ENCODE measurements at places on chromosomes 12 and 14. TPM values are rescaled to one million over a fixed set of nuclear protein-coding genes. Genes with fewer than 3 reads are reported as not detected.

The SLC25A21 gene
- 0.35 TPM for total RNA-seq

The RHOJ gene
- total RNA-seq, result not detected

The SYNE3 gene
- total RNA-seq, result 0.50 TPM

The INHBE gene
- 0.08 TPM for total RNA-seq

The NEUROD4 gene
- 0.02 TPM for total RNA-seq

The ARHGAP9 gene
- total RNA-seq, result 0.36 TPM

The CCDC85C gene
- total RNA-seq, result 42.4 TPM

The RPGRIP1 gene
- total RNA-seq, result 0.23 TPM

The NGB gene
- not detected for total RNA-seq

The RTL1 gene
- total RNA-seq, result 0.26 TPM

The ZDHHC22 gene
- 0.46 TPM for total RNA-seq

The NRXN3 gene
- total RNA-seq, result 0.75 TPM

The SOX5 gene
- total RNA-seq, result not detected

The LYSET gene
- total RNA-seq, result 34.3 TPM

The AQP2 gene
- not detected for total RNA-seq

The AKT1 gene
- 84.8 TPM for total RNA-seq

The IL23A gene
- 1.0 TPM for total RNA-seq

The DAO gene
- total RNA-seq, result not detected

The RPL10L gene
- total RNA-seq, result not detected

The ADAMTS20 gene
- not detected for total RNA-seq

The SFSWAP gene
- 27.9 TPM for total RNA-seq

The CCDC198 gene
- total RNA-seq, result 2.9 TPM

The POTEG gene
- not detected for total RNA-seq

The APOF gene
- not detected for total RNA-seq

The BHLHE41 gene
- 0.66 TPM for total RNA-seq

The TOMM20L gene
- total RNA-seq, result not detected

Data from A549 treated with CORT108297 at 1 μM for 4 hours (cell line).